ENCODE measurements at places on chromosomes 7 and 10.

DNA sequence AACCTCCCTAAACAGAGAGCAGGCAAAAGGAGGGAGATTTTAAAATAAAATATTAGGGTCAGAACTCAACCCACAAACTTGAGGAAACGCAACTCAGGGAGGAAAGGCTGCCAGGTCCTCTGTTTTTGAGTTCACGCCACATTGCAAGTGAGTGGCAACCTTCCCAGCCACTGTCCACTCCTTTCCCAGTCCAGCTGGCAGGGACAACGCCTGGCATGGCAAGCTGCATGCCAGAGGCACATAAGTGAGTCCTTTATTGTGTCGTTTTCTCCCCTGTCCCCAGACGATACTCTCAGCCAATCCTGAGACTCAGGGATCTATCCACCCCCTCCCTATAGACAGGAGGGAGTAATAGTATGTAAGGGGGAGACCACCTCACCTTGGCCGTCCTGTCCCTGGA lies 22.4 kb downstream of the FBXW4 start:
- DNase-seq = no peak

DNA sequence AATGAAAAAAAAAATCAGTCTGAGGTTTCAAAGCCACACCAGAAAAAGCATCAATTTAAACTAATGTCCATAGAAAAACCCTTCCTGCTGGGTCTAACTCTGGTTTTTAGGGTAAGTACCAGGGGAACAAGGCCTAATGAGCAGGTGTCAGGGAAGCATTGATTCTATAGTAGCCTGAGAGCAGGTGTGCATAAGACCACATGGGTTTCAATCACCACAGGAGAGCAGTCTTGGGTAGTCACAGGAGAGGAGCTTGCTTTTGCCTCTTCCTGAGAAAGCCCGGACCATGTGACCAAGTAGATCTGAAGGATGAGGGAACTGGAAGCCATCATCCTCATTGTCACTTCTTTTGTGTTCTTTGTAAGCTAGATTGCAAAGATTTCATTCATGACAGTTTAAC lies 66.3 kb upstream of the AGK start:
- no peak for DNase-seq

DNA sequence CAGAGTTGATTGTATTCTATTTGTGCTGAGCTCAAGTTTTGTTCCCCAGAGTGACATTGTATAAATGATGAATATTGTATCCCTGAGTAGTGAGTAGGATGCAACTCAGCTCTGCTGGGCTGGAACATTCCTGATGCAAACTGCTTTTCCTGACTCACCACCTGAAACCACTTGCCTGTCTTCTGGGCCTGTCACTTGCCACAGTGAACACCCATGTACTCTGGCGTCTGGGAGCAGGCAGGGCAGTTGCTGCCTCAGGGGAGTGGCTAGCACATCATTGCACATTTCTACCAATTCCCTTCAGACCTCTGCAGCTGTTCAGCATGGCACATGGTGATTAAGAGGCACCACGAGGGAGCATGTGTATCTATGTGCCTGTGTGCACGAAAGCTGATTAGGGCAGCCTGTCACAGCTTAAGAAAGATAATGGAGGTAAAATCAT lies 157.3 kb downstream of the SND1 start:
- DNase-seq = no peak

GRCh38 chr10:52759154-52759553 lies 13.4 kb downstream of the MBL2 start:
- DNase-seq = no peak

DNA sequence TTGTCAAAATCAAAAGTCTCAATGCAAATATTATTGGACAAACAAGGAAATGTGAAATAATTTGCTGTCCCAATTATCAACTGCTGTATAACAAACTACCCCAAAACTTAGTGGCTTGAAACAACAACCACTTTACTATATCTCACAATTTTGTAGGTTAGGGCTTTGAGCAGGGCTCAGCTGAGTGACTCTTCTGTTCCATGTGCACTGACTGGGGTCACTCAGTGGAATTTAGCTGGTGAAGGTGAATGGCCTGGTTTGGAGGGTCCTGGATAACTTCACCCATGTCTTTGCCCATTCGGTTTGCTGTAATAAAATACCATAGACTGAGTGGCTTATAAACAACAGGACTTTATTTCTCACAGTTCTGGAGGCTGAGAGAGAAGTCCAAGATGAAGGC lies 3.7 kb upstream of the GSDME start:
- no peak for DNase-seq

DNA sequence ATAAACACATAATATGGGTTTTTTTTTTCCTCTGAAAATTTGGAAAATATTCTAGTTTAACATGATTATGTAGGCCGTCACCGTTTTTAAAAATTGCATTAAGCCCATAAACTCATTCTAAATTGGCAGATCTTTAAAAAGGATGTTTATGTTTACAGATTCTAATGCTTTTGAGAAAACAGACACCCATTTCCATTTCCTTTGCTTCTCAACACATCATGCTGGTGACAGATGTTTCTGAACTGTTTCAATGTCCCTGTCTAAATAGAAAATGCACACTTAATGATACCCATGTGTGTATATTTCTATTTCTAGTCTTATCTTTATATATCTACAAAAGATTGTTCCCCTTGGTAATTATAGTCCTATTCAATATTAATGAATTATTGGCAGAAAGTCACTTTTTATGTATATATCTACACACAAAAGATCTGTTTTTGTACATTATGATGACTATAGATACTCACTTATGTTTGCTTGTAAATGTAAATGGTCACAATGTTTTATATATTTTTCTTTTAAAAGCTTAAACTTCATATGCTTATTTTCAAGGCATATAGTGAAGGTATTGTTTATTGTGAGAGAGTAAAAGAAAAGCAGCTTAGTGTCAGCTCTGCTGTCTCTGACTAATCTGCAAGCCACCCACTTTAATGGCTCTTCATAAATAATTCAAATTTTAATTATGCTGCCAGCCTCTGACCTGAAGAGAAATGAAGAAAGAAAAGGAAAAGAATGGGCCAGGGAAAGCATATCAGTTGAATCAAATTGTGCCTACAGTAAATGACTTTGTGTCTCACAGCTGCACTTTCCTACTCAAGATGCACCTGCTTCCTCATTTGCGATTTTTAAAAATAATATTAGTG lies 179.4 kb downstream of the CACNA2D1 start:
- DNase-seq = no peak

- DNase-seq = no peak
Observed at GRCh38 chr7:36962367-36962766, 238.1 kb upstream of the AOAH start.

GRCh38 chr7:41287559-41288335 lies 415.1 kb downstream of the INHBA start:
- DNase-seq = no peak

- DNase-seq = no peak
Observed at GRCh38 chr10:69685802-69686585, 55.9 kb downstream of the FAM241B start.

GRCh38 chr7:138837627-138838026 lies 39.6 kb upstream of the ATP6V0A4 start:
- no peak for DNase-seq

- DNase-seq = no peak
Observed at GRCh38 chr7:120783721-120784120, 74.2 kb downstream of the TSPAN12 start.

DNA sequence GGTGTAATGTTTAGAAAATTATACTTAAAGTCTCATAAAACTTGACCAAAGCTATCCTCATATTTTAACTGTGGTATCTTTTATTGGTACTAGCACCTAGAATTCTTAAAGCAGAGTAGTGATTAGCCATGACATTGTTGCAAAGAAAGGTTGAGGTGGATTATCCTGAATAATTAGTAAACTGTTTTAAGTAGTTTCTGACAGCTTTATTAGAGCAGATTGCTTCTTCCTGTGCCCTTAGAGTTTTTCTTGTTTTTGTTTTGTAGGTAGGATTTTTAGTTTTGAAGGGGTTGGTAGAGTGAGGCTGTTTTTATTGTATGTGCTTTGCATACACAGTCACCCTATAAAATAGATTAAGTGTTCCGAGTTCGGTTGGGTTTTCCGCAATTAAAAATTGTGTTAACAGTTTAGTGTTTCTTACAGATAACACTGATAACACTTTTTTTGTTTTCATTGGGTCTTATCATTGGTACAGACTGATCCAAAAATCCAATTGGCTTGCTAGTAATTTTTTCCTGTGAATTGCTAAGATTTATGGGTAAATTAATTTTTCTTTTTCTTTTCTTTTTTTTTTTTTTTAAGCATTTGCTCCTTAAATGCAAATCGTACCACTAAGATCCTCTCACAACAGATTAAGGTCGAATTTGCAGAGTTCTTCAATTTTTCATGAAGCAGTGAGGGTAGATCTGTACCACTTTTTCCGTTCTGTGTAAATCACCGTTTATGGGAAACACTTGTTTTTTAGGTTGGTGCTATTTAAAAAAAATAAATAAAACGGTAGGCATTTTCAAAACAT lies 2.1 kb upstream of the PBLD start:
- no peak for DNase-seq
